ENCODE measurements at places on chromosomes 6 and 20.
A peak's percentile ranks its signal among the peaks of the same experiment; 100 is the strongest.

DNA sequence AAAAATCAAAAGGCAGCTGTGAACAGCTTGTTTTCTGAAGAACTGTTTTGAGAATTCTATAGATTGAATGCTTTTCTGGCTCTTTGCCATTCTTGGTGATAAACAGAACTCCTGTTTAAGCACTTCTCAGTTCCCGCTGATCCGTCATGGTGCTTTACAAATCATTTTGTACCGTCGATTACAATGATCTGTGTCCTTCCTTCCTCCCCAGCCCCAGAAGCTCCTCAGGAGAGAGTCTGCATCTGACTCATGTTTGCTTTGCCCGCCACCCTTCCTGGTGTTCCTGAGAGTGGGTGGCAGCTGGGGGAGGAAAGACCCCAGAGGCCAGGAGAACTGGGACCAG, 538.6 kb upstream of the MARCKS start:
- no peak for DNase-seq

GRCh38 chr6:30325873-30326525, 728 bp upstream of the TRIM39 start:
- peak; percentile 98 for DNase-seq

DNA sequence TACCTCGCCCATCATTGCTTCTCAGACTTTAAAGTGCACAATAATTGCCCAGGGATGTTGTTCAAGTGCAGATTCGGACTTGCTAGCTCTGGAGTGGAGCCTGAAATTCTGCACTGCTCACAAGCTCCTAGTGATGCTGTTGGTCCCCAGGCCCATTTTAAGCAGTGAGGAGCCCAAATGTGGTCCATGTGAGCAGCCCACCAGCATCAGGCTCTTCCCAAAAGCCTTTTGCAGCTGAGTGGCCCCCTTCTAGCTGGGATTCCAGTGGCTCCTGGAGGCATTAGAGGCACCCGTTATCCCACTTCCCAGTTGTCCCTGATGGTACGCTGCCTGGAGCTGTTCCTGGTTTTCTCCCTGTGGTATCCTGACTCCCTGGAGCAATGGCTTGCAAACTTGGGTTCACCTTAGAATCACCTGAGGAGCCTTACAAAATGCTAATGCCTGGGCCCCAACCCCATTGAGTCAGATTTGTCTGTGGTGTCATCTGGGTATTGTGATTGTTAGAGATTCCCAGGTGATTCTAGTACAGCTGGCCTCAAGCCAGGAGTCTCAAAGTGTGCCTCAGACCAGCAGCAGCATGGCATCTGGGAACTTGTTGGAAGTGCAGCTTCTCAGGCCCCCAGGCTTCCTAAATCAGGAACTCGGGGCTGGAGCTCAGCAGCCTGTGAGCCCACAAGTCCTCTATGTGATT, 186.9 kb upstream of the SLC24A3 start:
- no peak for DNase-seq

- no peak for DNase-seq
These were observed 68.6 kb upstream of the CCN6 start for GRCh38 chr6:111985202-111985731.

DNA sequence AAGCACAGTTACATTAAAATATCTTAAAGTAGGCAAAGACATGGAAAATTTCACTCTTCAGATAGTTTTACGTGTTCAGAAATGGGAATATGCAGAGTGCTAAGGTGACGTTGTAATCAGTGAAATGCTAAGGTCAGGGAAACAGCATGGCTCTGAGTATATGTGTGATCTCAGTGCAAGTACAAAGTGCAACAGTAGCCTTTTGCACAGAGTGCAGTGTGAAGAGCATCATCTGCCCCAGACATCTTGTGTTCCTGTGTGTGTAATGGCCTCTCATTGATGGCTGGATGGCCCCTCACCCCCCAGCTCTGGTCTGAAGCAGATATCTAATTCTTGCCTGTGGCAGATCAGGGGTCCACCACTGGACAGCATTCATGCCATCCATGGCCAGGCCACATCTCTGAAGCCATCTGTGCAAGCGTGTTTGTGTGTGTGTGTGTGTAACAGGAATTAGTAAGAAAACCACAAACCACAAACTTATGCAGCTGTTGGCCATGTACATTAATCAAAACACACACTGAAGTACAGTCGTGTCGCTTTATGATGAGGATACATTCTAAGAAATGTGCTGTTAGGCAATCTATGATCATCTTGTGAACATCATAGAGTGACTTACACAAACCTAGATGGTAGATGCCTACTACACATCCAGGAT, 165.1 kb downstream of the RALGAPA2 start:
- DNase-seq, result no peak

Data from C1 segment of cervical spinal cord (tissue), 14 donors.